Motor neuron (in vitro differentiated cells): ENCODE measurements at places on chromosomes 16 and 17.

GRCh38 chr16:78571898-78572358, 472.5 kb downstream of the WWOX start:
- ATAC-seq = peak; percentile 40

GRCh38 chr16:82062645-82063058, 27.6 kb downstream of the HSD17B2 start:
- ATAC-seq = no peak

GRCh38 chr17:21381076-21381706, 5.0 kb downstream of the KCNJ12 start:
- ATAC-seq = no peak

DNA sequence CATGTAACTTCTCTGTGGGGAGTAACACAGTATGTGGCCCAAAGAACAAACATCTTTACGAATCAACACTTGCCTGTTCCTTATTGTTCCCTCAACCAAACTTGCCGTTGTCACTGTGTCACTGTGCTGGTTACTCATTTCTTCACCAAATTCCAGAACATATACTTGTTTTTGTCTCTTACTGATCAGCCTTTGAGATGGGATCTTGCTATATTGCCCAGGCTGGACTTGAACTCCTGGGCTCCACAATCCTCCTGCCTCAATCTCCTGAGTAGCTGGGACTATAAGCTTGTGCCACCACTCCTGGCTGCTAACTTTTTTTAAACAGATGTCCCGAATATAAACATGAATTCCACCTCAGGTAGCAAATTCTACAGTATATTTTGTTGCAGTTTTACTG, 115.1 kb downstream of the PARN start:
- ATAC-seq = no peak

DNA sequence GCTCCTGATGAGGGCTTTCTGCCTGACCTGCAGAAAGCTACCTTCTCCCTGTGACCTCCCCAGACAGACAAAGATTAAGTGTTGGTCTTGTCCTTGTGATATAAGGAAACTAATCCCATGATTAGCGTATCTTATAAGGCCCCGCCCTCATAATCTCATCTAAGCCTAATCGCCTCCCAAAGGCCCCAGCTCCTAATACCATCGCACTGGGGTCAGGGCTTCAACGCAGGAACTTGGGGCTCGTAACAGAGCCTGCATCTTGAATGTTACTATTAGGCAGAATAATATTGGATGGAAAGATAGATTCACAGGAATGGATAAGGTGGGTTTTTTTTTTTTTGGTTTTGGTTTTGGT, 78.9 kb downstream of the C16orf95 start:
- ATAC-seq = no peak

DNA sequence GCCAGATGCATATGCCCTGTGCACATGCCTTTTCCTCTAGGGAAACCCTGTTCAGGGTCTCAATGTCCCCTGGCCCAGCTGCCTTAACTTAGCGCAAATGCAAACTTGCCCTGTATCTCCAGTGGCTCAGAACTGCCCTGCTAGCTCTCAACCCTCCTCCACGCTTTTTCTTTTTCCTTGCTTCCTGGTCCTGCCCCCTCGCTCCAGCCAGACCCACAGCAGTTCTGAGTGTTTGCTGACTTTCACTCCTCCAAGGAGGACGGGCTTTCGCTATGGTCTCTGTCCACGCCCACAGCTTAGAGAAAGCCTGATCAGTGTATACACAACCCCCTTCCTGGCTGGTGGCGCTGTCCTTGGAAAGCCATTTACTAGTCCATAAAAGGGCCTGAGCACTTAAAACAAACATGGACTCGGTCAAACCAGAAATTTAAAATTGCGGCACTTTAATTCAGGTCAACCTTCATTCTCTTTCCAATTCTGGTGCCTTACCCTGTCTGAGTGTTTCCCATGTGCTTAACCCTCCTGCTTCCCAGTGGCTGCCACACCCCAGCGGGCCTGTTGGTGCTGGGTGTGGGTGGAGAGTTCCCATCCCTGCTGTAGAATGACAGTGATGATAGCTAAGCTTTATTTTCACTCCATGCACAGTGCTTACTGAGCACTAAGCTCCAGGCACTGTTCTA, 15.6 kb upstream of the TMEM98 start:
- peak; percentile 96 for ATAC-seq

- no peak for ATAC-seq
Observed at GRCh38 chr16:65024767-65025178, 97.1 kb downstream of the CDH11 start.
